NCI-H1694 treated with DMSO at 0.1 percent for 48 hours (cell line): ENCODE measurements at places on chromosomes 12 and 14.

DNA sequence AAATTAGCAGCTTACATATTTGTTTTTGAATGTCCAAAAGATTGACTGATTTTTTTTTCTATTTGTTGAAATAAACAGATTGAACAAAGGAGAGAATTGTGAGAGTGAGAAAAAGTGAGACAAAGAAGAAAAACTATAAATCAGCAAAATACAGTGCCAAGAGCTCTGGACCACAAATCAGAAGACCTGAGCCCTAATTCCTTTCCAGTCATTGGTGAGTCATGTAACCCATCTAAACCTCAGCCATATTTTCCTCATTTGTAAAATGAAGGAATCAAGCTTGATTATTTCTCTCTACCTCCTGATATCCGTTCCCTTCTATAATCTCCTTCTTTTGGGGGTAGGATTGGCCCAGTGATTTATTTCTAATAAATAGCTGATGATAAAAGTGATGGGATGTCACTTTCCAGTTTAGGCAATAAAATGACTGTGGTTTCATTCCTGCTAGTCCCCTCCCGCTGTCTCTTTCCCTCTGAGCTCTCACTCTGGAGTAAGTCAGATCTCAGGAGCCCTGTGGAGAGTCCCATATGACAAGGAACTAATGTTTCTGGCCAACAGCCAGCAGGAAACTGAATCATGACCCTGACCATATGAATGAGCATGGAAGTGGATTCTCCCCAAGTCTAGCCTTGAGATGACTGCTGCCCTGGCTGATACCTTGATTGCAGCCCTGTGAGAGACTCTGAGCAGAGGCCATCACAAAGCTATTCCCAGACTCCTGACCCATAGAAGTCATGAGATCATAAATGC lies 218.9 kb downstream of the ACSS3 start:
- DNase-seq = no peak

GRCh38 chr14:63853831-63854293 lies 1.1 kb downstream of the SYNE2 start:
- peak; percentile 47 for DNase-seq

DNA sequence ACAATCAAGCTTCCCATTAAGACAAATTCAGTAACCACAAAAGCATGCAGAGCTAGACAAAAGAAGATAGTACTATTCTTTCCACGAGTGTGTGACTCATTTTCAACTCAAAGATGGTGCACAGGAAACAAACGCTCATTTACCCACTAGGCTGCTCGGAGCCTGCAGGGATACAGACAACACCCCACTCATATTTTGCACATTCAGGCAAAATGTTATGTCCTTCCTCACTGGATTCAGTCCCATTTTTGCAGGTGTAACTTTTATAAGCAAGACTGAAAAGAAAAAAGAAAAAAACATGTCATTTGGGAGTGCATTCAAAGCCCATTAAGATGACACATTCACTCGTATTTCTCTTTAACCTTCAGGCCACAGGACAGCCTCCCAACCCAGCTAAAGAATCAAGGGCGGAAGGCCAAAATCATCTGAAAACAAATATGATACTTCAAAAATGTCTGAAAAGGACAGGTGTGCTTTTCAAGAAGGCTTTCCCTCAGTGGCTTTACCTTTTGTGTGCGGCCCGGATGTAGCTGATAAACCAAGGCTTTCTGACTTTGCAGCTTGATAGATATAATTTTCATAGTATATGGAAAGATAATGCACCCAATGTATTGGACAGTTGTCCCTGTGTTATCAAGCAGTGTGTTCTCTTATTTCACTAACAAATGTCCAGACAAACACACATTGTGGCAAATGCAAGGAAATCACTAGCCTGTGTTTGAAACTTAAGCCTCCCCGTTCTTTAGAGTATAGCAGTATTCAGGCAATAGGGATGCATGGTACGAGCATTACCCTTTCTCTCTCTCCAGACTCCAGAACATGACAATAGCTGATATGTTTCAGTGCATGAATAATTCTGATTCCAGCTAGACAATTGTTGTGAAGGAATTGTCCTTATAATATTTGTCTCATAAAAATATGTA lies 147.8 kb upstream of the KRR1 start:
- DNase-seq = no peak

DNA sequence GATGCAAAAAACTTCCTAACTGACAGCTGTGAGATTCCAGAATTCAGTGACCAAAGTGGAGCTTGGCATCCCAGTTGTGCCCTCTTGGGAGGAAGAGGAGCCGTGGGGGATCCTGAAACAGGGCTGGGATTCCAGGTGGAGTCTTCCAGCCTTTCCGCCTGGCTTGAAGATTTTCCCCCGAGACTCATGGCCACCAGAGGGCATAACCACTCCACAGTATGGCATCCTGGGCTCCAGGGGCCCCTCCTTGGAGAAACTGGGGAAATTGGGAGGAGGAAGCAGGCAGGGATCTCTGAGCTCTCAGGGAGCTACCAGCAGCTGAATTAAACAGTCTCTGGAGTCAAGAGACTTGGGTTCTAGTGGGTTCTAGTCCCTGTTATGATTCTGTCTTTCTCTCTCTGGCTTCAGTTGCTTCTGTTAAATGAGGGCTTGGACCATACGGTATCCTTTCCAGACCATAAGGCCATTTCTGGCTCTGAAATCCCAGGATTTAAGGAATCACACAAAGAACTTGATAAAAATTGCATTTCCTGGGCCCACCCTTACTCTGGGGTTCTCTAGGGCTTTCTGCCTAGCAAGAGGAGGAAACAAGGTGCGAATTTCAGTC lies 2.6 kb upstream of the TAMALIN start:
- DNase-seq = peak; percentile 20

GRCh38 chr12:5081016-5081415 lies 37.3 kb downstream of the KCNA5 start:
- no peak for DNase-seq

DNA sequence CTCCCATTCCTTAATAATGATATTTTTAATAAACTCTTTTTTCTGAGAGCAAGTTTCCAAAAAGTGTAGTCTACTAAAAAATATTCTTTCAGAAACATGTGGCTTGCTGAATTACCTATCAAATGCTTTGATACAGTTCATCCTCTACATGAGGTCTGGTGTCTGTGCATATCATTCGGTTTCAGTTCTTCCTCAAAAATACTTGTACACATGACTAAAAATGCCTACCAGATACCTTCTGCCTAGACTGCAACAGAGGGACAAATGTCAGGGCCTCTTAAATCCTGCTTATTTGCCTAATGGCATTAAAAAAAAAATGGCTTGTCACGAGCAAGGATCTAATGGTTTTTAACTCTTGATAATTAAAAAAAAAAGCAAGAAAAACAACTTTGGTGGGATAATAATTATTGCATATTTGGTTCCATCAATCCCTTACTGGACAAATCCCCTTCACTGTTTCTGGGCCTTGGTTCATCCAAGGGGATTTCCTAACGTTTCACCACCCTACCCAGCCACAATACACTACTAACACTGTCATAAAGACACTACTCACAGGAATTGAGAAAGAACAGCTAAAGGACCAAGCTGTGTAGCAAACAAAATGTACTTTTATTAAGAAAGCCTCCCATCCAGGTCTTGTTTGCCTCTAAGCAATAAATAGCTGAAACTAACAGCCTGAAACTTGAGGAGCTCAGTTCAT lies 45.7 kb downstream of the PARP11 start:
- no peak for DNase-seq

GRCh38 chr12:108770269-108770829 lies 39.0 kb upstream of the CORO1C start:
- DNase-seq = no peak

GRCh38 chr12:103829092-103829491 lies 11.9 kb downstream of the NT5DC3 start:
- DNase-seq = no peak
